ENCODE measurements at places on chromosomes 16 and 17. TPM values are rescaled to one million over a fixed set of nuclear protein-coding genes. Genes with fewer than 3 reads are reported as not detected.
A peak's percentile ranks its signal among the peaks of the same experiment; 100 is the strongest.

GRCh38 chr17:225551-225950 is 44.1 kb upstream of the DOC2B start:
- no peak for DNase-seq

GPR139 gene
- not detected for total RNA-seq

GRCh38 chr17:2482218-2482617 is 29.5 kb downstream of the METTL16 start:
- DNase-seq = no peak

ZNF48 gene
- total RNA-seq = 6.5 TPM

DNA sequence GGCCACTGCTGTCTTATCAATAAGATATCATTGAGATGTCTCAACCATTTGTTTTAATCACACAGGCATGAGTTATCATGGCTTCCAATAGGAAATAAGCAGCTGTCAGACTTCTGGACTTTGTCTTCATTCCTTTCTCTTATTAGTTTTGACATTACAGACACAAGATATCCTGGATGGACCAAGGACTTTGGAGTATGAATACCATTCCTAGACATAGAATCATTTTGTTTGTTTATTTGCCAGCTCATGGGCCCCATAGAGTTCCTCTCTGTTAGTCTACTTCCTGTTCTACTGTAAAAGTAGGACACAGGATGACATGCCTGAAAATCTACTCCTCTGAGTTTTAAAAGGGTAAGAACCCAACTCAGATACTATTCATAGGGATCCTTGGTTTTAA is 77.7 kb upstream of the KCNJ16 start:
- no peak for DNase-seq

RTN4RL1 gene
- total RNA-seq = 0.47 TPM

DNA sequence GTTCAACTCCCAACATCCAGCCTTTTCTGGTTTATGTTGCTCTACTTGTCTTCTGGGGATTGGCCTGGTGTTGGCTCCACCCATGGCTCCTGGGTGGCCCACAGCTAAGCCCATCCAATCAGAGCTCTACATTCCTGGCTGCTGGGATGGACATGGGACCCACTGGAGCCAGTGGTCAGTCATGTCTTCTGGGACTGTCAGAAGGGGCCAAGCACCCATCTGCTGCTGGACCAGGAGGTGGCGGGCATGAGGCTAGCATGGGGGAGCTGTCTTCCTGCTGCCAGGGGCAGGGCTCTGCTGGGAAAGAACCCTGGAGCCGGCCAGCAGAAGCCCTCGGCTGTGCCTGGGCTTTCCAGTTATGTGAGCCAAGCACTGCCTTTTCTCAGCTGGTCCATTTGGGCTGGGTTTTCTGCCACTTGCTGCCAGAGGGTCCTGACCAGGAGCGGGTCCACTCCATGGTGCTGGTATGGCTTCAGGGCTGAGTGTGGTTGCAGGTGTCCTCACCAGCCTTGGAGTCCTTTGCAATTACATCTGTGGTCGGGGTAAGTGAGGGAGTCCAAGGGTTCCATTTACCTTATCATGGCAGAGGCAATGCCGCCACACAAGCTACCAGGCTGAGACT is 17.4 kb upstream of the ZNF469 start:
- peak; percentile 25 for DNase-seq

RNF157 gene
- total RNA-seq = 17.5 TPM

DNA sequence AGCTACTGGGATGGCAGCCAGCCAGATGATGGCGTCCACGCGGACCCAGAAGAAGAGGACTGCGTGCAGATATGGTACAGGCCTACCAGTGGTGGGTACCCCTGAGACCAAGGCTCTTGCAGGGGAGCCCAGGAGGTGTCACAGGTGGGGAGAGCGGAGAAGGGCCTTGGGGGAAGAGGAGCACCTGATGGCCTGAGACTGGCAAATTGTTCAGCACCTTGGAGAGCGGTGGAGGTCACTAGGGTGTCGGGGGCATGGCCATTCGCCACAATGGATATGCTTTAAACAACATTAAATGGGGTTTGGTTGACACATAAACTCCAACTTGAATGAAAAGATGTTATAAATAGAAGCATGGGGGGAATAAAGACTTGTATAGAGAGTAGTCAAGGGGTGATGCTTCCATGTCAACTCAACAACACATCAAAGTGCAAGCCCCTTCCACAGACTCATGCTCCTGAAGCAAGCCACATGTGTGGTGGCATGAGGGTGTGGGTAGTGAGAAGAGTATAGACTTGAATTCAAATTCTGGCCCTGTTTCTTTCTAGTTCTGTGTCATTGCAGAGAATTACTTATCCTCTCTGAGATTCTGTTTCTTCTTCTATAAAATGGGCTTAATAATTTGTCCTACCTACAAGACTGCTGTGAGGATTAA is 22.2 kb downstream of the CLEC19A start:
- DNase-seq = no peak

DNA sequence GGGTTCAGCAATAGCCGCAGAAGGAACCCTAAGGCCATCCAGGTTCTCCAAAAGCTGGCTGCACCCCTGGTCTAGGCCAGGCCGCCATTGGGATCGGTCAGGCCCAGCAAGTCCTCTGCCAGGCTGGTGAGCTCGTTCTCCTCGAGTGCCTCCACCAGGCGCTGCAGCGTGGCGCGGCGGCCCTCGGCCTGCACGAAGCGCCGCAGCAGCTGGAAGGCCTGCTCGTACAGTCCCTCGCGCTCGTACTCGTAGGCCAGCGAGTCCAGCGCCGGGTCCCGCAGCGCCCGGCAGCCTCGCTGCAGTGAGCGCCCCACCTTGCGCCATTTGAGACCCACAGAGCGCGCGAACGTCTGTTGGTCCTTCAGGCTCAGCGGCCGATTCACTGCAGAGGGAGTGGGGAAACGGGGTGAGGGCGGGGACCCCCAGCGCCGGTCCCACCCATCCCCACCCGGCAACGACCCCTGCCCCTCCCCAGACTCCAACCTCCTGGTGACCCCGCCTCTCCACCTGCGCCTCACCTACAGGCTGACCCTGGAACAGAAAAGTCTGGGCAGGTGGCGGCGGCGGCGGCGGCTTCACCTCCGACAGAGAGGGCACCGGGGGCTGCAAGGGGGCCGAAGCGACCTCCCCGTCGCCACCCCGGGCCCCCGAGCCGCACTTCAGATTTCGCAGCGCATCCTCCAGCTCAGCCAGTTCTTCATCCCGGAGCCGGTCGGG is 3.9 kb upstream of the B3GNT9 start:
- peak; percentile 58 for DNase-seq

CALB2 gene
- 9.5 TPM for total RNA-seq

- no peak for DNase-seq
These were observed 72.1 kb downstream of the SLC5A11 start for GRCh38 chr16:24917891-24918290.

GRCh38 chr16:57001026-57001679 is 11.8 kb downstream of the NLRC5 start:
- no peak for DNase-seq

DNA sequence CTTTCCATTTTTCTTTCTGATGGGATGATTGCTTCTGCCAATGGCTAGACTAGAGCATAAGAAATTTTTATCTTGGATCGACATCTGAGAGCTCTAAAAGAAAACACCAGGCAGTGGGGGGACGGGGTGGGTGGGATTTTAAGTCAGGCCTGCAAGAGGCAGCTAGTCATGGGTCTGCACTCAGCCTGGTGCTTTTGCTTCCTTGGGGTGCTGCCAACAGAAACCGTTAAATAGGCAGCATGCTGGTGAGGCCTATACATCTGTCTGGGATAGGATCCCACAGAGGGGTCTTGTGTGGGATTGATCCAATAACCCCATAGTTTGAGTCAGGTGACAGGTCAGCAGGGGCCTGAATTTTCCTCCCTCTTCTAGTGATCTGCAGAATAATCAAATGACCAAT is 26.9 kb downstream of the ZNRF1 start:
- DNase-seq = no peak

MT1H gene
- total RNA-seq = 52.8 TPM

GRCh38 chr16:11135464-11135973 is 120.5 kb downstream of the SOCS1 start:
- no peak for DNase-seq

GRCh38 chr16:74695450-74696422 is 4.9 kb downstream of the MLKL start:
- DNase-seq = peak; percentile 73

Data from mucosa of descending colon (tissue), 3 donors.